ENCODE measurements at places on chromosomes 3 and 15.
A peak's percentile ranks its signal among the peaks of the same experiment; 100 is the strongest.

DNA sequence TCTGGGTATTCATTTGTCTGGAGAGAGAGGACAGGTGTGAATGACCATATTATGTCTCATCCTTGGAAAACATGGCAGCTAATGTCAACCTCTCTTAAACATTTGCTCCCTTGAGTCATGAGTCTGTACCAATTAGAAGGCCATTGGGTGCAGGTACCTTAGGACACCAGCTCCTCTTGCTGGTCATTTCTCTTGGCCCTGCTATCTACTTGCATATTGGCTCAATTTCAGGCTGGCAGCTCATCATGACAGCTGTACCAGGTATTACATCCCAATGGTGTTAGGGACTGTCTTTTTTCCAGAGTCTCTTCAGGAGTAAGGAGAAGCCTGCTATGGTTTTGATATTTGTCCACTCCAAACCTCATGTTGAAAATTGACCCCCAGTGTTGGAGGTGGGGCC is 92.2 kb upstream of the ANKRD28 start:
- no peak for DNase-seq

- no peak for DNase-seq
Measured at GRCh38 chr3:172649987-172650386, 60.9 kb downstream of the NCEH1 start.

DNA sequence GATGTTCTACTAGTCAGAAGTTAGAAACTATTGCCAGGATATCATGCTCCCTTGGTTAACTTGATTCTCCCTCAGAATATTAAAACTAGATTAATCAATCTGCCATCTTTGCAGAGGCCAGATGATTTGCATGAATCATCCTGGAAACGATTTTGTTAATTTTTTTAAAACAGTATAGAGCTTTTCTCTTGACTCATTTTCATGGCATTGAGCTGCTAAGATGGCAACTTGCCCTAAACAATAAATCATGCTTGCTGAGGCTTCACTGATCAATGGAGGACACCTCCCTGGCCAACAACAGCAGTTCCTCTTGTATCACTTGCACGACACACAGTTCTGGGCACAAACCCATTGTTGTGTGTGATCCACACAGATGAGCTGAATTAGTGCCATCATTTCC is 109.1 kb downstream of the COL6A6 start:
- DNase-seq, result no peak

DNA sequence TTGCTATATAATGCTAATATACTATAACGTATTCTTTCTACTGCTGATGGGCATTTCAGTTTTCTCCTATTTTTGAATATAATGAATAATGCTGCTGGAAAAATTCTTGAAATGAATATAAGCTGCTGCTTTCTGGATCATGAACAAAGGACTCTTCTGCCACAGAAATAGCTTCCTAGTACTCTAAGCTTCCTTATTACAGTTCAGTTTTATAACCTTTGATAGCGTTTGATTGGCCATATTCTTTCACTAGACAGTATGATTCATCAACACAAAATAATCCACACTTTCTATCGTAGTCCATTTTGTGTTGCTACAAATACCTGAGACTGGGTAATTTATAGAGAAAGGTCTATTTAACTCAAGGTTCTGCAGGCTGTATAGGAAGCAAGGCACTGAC is 16.4 kb upstream of the UBE3A start:
- no peak for DNase-seq

GRCh38 chr15:76575274-76575673 is 238.7 kb downstream of the ISL2 start:
- DNase-seq, result no peak

DNA sequence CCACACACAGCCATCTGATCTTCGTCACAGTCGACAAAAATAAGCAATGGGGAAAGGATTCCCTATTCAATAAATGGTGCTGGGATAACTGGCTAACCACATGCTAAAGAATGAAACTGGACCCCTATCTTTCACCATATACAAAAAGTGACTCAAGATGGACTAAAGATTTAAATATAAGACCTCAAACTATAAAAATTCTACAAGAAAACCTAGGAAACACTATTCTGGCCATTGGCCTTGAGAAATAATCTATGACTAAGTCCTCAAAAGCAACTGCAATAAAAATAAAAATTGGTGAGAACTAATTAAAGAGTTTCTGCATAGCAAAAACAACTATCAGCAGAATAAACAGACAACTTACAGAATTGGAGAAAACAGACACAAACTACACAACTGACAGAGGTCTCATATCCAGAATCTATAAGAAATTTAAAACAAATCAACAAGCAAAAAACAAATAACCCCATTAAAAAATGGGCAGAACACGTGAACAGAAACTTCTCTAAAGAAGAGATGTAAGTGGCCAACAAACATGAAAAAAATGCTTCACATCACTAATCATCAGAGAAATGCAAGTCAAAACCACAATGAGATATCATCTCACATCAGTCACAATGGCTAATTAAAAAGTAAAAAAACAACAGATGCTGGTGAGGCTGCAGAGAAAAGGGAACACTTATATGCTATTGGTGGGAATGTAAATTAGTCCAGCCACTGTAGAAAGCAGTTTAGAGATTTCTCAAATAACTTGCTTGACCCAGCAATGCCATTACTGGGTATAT is 104.0 kb downstream of the NR1I2 start:
- no peak for DNase-seq

GRCh38 chr3:62604298-62604697 is 230.9 kb upstream of the FEZF2 start:
- no peak for DNase-seq

GRCh38 chr15:45869034-45869668 is 234.3 kb downstream of the SQOR start:
- DNase-seq, result no peak

DNA sequence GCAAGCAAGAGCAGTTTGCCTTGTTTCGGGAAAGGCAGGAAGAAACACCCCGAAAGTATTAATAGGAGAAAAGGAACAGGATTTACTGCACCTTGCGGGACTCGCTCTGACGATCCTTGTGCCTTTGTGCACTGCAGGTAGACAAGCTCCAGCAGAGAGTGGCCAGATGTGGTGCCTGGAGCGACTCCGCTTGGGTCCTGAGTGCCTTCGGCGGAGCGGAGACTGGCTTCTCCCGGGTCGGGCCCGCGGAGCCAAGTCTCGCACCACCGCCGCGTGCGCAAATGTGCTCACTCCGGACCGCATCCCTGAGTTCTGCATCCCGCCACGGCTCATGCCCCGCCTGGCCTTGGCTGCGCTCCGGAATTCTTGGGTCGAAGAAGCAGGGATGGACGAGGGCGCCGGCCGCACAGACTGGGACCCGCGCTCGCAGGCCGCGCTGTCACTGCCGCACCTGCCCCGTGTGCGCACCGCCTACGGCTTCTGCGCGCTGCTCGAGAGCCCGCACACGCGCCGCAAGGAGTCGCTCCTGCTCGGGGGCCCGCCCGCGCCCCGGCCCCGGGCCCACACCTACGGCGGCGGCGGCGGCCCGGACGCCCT is 769 bp downstream of the C2CD4A start:
- peak; percentile 48 for DNase-seq

GRCh38 chr15:51335538-51336410 is 2.6 kb downstream of the CYP19A1 start:
- no peak for DNase-seq

DNA sequence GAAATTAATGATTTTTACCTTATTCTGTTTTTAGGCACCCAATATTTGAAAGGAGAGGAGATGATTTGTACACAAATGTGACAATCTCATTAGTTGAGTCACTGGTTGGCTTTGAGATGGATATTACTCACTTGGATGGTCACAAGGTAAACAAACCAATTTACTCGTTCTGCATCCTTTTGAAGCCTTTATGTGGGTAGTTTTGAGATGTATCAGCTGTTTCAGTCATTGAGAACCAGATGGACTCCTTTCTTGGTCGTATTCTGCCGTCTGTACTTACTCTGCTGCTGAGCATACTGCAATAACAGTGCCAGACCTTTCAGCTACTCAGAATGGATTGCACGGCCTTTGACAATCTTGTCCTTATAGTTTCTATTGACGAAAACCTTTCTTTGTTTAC is 13.3 kb downstream of the DNAJB11 start:
- no peak for DNase-seq

GRCh38 chr3:43307226-43307625 is 20.9 kb downstream of the SNRK start:
- DNase-seq, result no peak

All from spinal cord (tissue), 10 donors.